ENCODE measurements at places on chromosomes 7 and 10.

DNA sequence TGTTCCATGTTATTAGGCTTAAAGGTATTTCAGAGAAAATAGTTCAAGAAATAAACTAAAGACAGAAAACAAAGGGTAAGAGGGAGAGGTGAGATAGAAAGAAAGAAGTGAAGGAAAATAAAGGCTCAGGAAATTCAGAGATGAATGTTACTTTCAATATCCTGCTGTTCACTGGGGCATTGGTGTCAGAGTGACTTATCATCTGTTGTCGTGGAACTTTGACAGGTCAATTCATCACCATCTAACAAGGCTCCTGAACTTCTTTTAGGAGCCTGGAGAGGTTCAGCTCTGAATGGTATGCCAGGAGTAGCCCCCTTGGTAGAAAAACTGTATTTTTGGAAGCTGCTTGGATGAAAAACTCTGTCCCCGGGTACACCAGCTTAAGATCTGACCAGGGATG, 100.1 kb downstream of the KLF6 start:
- DNase-seq: no peak

- no peak for DNase-seq
Observed at GRCh38 chr7:17622451-17622850, 317.8 kb downstream of the SNX13 start.

GRCh38 chr10:6408799-6409198, 171.3 kb downstream of the PRKCQ start:
- DNase-seq: no peak

GRCh38 chr7:148747274-148747673, 48.6 kb downstream of the CUL1 start:
- no peak for DNase-seq

DNA sequence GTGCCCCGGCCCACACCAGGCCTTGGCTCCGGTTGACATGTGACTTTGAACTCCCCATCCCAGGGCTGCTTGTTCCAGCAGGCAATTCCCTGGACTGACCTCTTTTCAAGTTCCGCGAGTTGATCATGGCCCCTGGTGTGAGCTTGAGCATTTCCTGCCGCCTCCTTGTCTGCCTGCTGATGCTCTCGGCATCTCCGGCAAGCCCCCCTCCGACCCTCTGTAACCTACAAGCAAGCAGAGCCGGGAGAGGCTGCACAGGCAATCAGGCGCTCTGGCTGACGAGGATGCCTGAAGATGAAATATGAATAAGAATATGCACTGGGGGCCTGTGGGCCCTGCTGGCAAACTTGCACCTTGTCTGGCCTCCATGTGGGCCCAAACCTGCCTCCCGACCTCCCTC, 304.9 kb upstream of the MKI67 start:
- no peak for DNase-seq

GRCh38 chr10:62093863-62094291, 174.8 kb downstream of the RTKN2 start:
- no peak for DNase-seq

DNA sequence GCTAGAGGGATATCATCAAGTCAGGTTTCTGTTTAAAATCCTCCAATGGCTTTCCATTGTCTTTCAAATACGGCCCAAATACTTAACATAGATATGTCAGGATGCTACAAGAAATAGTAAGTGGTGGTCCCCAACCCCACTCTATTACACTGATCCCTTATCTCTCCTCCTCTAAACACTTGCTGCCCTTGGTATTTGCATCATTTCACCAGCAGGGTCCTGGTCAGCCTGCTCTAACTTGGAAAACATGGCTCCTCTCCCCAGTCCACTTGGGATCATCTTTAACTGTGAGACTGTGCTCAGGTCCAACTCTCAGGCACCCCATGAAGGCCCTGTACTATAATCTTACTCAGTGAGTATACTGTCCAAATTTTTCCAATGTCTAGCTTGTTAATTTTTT, 53.8 kb upstream of the GSAP start:
- no peak for DNase-seq

DNA sequence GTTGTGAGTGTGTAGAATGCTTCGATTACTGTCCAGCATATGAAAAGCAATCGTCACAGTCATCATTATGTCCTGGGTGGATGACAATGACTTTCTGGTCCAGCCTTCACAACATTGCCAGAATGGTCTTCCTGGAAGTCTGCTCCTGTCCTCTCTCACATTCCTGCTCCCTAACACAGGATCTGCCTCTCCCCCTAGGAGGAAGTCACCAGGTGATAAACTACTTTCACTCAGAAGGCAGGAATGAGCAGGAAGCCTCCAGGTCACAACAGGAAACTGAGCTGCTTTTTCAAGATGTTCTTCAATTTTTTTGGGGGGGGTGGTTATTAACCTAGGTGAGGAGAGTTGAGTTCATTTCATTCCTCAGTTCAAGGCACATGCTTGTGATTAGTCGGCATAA, 13.6 kb upstream of the GPNMB start:
- no peak for DNase-seq

GRCh38 chr7:89849052-89849451, 305.2 kb upstream of the STEAP1 start:
- no peak for DNase-seq

GRCh38 chr7:8143151-8143874, 118.7 kb downstream of the ICA1 start:
- DNase-seq: no peak
